ENCODE measurements at places on chromosomes 7 and 10. TPM values are rescaled to one million over a fixed set of nuclear protein-coding genes. Genes with fewer than 3 reads are reported as not detected.

AKR1C2 gene
- 0.61 TPM for total RNA-seq

PLPP4 gene
- 17.2 TPM for total RNA-seq

WDR86 gene
- not detected for total RNA-seq

RFC2 gene
- 24.4 TPM for total RNA-seq

ATG9B gene
- not detected for total RNA-seq

OPN4 gene
- total RNA-seq = not detected

EBF3 gene
- 0.15 TPM for total RNA-seq

FAM25G gene
- not detected for total RNA-seq

GLI3 gene
- 3.9 TPM for total RNA-seq

IL15RA gene
- total RNA-seq = 10.7 TPM

TPK1 gene
- total RNA-seq = 5.5 TPM

PDE6C gene
- not detected for total RNA-seq

GRID2IP gene
- total RNA-seq = not detected

CPEB3 gene
- total RNA-seq = 0.32 TPM

TM9SF3 gene
- 174 TPM for total RNA-seq

PEX1 gene
- 19.5 TPM for total RNA-seq

RBP4 gene
- not detected for total RNA-seq

PFKP gene
- total RNA-seq = 416 TPM

PCLO gene
- total RNA-seq = under 0.01 TPM

FAM149B1 gene
- 23.7 TPM for total RNA-seq

MSS51 gene
- total RNA-seq = 0.65 TPM

CFAP70 gene
- total RNA-seq = 0.30 TPM

FAM237B gene
- total RNA-seq = not detected

IFIT1B gene
- total RNA-seq = not detected

PRPS1L1 gene
- total RNA-seq = not detected

PLCE1 gene
- total RNA-seq = under 0.01 TPM

AOC1 gene
- not detected for total RNA-seq

FXYD4 gene
- total RNA-seq = not detected

KAZALD1 gene
- 3.6 TPM for total RNA-seq

PTN gene
- 0.91 TPM for total RNA-seq

TACC2 gene
- 4.9 TPM for total RNA-seq

OR9A2 gene
- total RNA-seq = not detected

HOXA10 gene
- 17.9 TPM for total RNA-seq

MYPN gene
- total RNA-seq = not detected

HTR5A gene
- not detected for total RNA-seq

PNLIPRP1 gene
- not detected for total RNA-seq

THSD7A gene
- total RNA-seq = 14.3 TPM

AGR2 gene
- not detected for total RNA-seq
